ENCODE measurements at places on chromosomes 16 and 17. TPM values are rescaled to one million over a fixed set of nuclear protein-coding genes. Genes with fewer than 3 reads are reported as not detected.

PRSS22 gene
- total RNA-seq: not detected

RAMP2 gene
- 115 TPM for total RNA-seq

NT5M gene
- 2.5 TPM for total RNA-seq

CLEC10A gene
- 20.9 TPM for total RNA-seq

TM4SF5 gene
- not detected for total RNA-seq

RNF222 gene
- total RNA-seq: not detected

LGALS9 gene
- total RNA-seq: 56.9 TPM

DHX58 gene
- total RNA-seq: 15.0 TPM

CAMKK1 gene
- total RNA-seq: 6.6 TPM

AKAP10 gene
- total RNA-seq: 42.7 TPM

PRAC1 gene
- total RNA-seq: not detected

TP53TG3B gene
- not detected for total RNA-seq

TBC1D3H gene
- not detected for total RNA-seq

GAST gene
- not detected for total RNA-seq

FOXO3B gene
- 5.4 TPM for total RNA-seq

KRT9 gene
- total RNA-seq: not detected
